ENCODE measurements at places on chromosomes 7 and 10.

DNA sequence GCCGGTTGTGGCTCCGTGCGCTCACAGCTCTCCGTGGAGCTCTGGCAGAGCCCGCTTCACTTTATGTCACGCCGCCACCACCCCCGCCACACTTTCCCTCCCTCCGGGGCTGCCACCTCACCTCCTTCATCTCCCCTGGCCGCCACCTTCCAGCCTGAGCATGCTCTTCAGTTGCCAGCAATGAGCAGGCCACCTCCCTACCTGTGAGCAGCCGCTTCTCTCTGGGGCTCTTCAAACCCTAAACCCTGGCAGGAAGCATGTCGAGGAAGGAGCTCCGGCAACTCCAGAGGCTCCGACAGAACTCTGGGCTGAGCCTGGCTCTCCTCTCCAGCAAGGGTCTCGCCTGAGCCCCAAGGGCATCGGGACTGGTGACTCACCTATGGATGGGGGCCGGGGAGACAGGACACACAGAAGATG lies 36.7 kb downstream of the GBX1 start:
- DNase-seq = no peak

DNA sequence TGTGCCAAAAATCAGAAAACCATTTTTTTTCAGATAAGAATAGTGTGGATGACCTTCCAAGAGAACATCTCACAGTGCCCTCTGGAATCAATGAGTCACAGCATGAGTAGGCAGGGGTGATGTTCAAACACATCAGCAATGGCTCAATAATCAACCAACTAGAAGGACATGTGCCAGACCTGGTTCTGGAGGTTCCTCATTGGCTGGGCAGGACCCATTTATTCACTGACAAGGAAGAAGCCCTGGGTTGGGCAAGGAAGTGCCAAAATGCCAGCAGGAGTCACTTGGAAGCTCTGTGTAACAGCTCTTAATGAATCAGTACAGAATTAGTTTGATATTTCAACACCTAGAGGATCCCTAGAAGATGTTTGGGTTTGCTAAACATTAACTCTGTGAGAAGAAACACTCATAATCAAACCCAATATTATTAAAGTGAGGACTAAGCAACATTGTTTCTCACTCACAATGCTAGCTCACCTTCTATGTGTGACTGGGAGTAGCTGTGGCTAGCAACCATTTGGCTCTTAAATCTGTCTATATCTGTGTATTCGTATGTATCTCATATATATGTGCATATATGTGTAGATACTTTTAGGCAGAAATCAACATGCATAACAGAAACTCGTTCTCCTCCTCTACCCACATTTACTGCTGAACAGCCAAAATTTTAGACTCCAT lies 72.3 kb upstream of the APBB1IP start:
- no peak for DNase-seq

DNA sequence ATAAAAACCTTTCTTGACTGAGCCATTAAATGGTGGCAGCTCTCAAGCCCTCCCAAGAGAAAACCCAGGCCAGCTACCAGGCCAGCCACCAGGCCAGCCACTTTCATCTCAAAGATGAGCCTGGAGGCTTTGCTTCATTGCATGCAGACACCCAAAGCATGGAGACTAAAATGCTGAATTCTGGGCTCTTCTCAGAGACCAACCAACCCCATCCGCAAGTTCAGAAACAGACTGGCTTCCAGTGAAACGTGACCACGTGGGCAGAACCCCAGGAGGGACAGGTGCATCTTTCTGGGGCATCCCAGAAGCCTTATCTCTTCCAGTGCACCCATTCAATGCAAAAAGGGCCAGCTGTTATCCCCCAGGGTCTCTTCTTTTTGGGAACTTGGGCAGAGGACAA lies 20.9 kb downstream of the CHST15 start:
- no peak for DNase-seq

- no peak for DNase-seq
Observed at GRCh38 chr10:6746782-6747181, 166.7 kb upstream of the PRKCQ start.

GRCh38 chr10:115164220-115164619 lies 71.1 kb downstream of the ATRNL1 start:
- no peak for DNase-seq

DNA sequence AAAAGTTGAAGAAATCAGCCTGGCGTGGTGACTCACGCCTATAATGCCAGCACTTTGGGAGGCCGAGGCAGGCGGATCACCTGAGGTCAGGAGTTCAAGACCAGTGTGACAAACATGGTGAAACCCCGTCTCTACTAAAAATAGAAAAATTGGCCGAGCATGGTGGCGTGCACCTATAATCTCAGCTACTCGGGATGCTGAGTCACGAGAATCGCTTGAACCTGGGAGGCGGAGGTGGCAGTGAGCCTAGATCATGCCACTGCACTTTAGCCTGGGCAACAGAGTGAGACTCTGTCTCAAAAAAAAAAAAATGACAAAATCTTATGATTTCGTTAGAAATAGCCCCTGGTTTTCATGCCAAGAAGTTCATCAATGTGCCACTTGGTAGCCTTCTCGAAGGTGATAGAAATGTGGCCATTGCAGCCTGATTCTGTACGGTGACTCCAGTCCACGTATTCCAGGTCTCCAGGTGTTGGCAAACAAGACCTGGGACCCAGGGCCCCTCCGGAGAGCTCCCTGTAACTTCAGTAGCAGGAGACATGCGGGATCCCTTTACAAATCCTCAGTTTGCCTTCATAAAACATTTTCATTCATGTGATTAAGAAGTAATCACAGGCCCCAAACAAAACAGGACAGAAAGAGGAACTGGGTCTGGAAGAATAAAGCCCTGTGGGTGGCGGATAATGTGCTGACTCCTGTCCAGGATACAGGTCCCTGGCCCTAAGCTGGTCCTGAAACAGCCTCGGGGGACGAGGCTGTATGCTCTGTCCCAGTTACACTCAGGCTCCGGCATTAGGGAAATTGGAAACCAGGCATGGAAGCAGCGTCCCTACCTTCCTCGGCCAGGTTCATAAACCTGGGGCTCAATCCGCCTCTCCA lies 207.3 kb upstream of the SH2B2 start:
- peak; percentile 44 for DNase-seq

GRCh38 chr7:112806156-112806555 lies 16.0 kb upstream of the TMEM168 start:
- DNase-seq = no peak

GRCh38 chr10:98477861-98478260 lies 31.1 kb upstream of the HPS1 start:
- no peak for DNase-seq

DNA sequence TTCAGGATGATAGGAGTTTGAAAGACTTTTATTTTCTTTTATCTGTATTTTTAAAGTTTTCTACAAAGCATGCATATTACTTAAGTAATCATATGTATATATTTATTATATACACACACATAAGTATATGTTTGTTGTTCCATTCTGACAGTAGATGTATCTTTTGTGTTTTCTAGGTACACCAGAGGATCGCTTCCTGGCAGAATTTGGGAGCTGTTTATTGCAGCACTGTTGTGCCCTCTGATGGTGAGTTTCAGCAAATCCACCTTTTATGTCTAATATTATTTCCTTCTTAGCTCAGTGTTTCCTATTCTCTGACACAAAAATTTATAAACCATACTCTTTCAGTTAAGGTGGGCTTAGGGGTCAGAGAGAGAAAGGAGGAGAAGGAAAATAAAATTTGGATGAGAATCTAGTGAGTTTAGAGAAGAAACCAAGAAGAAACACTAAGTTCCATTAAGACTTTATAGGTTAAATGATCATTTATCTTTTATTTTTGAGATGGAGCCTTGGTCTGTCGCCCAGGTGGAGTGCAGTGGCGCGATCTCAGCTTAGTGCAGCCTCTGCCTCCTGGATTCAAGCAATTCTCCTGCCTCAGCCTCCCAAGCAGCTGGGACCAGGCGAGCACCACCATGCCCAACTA lies 59.2 kb upstream of the OIT3 start:
- DNase-seq = no peak

DNA sequence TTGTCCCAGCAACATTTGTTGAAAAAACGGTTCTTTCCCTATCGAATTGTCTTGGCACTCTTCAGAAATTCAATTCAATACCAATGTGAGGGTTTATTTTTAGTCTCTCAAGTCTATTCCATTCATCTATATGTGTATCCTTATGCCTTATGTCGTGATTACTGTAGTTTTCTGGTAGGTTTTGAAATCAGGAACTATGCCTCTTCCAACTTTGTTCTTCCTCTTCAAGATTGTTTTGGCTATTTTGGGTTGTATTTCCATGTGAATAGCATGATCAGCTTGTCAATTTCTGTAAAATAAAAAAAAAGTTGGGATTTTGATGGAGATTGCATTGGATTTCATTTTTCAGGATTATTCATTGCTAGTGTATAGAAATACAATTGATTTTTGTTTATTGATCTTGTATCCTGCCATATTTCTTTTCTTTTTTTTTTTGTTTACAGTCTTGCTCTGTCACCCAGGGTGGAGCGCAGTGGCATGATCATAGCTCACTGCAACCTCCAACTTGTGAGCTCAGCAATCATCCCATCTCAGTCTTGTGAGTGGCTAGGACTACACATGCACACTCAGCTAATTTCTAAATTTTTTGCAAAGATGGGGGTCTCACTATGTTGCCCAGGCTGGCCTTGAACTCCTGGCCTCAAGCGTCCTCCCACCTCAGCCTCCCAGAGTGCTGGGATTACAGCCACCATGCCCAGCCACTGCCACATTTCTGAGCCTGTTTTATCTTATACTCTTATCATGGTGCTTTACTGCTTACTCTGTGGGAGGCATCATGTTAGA lies 46.2 kb upstream of the MKLN1 start:
- DNase-seq = no peak

- DNase-seq = no peak
Observed at GRCh38 chr7:1197997-1198625, 34.6 kb upstream of the UNCX start.

- DNase-seq = no peak
Observed at GRCh38 chr7:112010994-112011393, 195.2 kb downstream of the DOCK4 start.

- DNase-seq = no peak
Observed at GRCh38 chr7:41878309-41879295, 175.7 kb upstream of the INHBA start.

DNA sequence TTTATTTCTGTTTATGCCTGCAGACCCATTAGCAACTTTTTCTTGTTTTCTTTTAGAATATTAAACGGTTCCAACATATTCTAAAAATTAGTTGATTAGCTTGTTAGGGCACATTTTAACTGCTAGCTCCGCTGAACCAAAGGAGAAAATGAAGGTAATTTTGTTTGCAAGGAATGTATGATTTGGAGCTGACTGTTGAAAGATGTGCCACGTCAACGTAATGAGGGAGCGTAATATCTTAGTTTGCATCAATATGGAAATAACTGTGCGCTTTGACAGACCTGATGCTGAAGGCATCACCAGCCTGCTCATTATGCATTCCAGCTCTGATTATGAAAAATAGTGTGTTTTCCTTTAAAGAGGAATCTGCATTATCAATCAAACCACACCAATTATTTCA lies 102.0 kb upstream of the CTBP2 start:
- no peak for DNase-seq

DNA sequence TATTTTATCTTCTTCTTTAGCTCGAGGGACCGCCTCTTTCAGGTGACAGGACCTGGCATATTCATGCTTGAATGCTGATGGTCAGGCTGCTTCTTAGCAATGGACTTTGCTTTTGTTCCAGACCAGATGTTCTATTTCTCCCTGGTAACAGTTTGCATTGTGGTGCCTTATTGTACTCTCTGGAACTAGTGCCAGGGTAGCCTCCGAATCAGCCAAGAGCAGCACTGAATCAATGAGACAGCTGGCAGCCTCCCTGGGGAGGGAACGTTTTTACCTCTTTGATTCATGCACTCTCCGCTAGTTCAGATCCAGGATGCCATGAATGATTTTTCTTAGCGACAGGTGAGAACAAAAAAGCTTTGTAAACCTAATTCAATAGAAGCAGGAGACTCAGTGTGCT lies 54.1 kb upstream of the NXPH1 start:
- no peak for DNase-seq

DNA sequence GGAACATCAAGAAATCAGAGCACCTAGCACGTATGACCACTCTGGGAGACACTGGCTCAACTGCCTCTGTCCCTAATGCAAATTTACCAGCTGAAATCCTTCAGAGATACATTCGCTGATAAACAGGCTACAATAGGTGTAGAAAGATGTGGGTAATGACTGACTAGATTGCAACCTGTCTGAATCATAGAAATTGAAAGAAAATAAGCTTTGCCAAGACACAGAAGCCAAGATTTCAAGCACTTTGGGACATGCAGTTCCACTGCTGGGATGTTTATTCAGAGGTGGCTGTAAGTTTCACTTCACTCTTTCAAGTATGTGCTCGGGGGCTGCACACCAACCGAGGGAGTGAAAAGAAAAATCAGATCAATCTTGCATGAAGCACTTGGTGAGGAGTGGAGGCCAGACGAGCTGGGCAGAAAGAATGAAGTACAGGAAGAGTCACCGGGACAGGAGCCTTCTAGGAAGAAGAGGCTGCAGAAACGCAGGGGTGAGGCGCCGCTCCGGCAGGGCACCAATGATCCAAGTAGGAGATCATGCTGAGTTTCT lies 276.7 kb downstream of the PARD3 start:
- no peak for DNase-seq

- DNase-seq = no peak
Observed at GRCh38 chr10:117341061-117341460, 34.2 kb downstream of the PDZD8 start.

- DNase-seq = no peak
Observed at GRCh38 chr10:43121444-43121843, 16.8 kb upstream of the CSGALNACT2 start.

- no peak for DNase-seq
Observed at GRCh38 chr7:115340828-115341227, 418.9 kb downstream of the MDFIC start.

GRCh38 chr7:23712368-23713284 lies 2.6 kb downstream of the STK31 start:
- no peak for DNase-seq

DNA sequence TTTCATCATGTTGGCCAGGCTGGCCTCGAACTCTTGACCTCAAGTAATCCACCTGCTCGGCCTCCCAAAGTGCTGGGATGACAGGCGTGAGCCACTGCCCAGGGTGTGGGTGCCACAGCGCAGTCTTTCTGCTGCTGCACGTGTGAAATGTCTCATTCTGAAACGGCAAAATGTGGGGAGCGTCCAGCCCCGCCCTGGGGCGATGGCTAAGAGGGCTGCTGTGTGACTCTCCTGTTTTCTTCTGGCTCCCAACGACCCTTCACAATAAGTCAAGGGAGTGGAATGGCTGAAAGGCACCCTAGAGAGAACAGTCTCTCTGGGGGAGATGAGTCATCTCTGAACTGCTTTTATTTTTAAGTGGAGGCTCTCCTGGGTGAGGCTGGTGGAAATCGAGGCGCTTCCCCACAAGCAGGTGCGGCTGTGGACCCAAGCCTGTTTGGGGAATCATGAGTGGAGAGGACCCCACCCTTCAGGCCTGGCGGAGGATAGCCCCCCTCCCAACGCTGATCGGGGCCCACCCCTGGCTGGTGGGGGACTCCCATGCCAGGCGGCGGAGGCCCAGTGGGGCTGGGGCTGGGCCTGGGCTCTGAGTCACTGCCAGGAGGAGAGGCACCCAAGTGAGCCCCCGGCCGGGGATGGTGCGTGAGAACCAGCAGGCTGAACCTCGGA lies 18.0 kb downstream of the ADAP1 start:
- no peak for DNase-seq

- DNase-seq = no peak
Observed at GRCh38 chr10:132593389-132593788, 55.8 kb downstream of the INPP5A start.

Data from right atrium auricular region (tissue), 2 donors.